ENCODE measurements at places on chromosomes 2 and 18. TPM values are rescaled to one million over a fixed set of nuclear protein-coding genes. Genes with fewer than 3 reads are reported as not detected.
A peak's percentile ranks its signal among the peaks of the same experiment; 100 is the strongest.

DNA sequence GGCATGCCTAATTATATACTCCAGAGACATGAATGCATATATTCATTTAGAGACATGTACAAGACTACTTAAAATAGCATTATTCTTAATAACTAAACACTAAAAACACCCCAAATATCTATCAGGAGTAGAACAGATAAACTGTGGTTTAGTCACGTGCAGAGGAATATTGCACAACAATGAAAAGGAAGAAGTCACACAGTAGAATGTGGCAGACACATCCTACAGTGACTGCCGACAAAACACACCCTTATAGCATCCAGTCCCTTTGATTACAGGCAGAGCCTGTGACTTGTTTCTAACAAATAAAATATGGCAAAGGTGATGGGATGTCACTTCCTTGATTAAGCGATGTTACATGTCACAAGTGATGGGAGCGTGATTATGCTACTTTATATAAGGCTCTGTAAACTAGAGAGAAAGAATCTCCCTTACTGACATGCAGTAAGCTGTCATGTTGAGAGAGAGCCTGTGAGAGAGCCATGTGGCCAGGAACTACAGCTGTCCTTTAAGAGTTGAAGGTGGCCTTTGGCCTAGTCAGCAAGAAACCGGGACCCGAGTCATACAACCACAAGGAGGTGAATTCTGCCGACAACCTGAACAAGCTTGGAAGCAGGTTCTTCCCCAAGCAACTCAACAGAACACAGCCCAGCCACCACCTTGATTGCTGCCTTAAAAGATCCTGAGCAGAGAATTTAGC lies 39.1 kb upstream of the LGALSL start:
- no peak for DNase-seq

Gene KCTD1
- not detected for polyA plus RNA-seq

GRCh38 chr2:109311771-109312170 lies 182.8 kb downstream of the SH3RF3 start:
- DNase-seq = no peak

Gene LTBP1
- 66.6 TPM for polyA plus RNA-seq

DNA sequence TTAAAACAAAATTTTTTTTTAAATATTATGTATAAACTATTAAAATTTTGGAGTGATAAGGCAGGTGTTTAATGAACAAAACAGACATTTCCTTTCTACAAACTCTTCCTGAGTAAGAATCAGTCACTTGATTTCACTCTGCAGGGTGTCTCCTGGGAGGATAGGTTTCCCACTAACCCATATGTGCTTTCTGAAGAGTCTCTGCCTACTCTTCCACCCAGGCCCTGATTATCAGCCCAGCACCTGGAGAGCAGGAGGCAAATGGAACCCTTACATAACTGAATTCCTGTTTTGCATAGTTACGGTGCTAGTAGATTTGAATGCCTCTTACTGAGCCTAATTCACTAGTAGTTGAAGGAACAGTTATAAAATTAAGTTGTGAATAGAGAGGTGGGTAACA lies 1718.6 kb downstream of the SUCLG1 start:
- DNase-seq = no peak

DNA sequence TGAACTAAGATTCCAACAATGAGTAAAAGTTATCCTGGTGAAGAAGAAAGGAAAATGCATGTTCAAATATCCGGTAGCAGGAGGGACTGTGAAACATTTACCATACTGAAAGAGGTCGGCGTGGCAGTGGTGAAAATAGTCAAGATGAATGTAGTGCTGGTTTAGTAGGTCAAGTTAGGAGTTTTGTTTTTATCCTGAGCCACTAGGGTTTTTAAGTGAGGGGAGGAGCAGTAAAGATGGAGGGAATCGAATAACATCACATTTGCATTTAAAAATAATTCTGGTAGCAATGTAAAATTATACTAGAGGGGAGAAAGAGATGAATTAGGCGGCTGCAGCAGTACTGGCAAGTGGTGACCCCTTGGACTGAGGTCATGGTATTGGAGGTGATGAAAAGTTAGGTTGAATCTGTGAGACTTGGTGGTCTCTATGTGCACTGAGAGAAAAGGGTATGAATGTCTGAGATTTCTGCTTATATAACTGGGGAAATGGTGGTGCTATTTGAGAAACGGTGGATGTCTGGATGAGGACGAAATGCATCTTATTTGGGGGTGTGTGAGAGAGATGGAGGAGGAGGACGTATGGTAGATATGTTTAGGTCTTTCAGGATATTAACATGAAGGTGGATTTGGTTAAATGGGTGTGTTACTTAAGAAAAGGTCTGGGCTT lies 5.9 kb downstream of the VAPA start:
- DNase-seq = no peak

Gene ACTG2
- not detected for polyA plus RNA-seq

GRCh38 chr2:86189782-86190416 lies 5.4 kb downstream of the IMMT start:
- DNase-seq = no peak

- DNase-seq = no peak
These were observed 57.1 kb upstream of the MSH6 start for GRCh38 chr2:47725808-47726207.

Gene DNAJC5G
- not detected for polyA plus RNA-seq

DNA sequence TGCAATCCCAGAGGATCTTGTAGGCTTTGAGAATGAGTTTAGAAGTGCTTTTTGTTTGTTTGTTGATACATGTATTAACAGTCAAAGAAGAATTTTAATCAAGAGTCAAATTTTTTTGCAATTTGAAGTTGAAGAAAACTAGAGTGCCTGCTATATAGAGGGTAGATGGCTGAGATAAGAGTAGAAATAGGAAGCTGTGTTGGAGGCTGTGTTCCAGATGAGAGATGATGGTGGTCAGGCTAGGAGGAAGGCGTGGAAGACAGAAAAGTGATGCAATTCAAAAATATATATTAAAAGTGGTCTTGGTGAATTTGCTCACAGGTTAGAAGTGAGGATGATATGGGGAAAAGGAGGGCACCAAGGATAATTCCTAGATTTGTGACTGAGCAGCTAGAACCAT lies 978.3 kb downstream of the BCL11A start:
- DNase-seq = no peak

DNA sequence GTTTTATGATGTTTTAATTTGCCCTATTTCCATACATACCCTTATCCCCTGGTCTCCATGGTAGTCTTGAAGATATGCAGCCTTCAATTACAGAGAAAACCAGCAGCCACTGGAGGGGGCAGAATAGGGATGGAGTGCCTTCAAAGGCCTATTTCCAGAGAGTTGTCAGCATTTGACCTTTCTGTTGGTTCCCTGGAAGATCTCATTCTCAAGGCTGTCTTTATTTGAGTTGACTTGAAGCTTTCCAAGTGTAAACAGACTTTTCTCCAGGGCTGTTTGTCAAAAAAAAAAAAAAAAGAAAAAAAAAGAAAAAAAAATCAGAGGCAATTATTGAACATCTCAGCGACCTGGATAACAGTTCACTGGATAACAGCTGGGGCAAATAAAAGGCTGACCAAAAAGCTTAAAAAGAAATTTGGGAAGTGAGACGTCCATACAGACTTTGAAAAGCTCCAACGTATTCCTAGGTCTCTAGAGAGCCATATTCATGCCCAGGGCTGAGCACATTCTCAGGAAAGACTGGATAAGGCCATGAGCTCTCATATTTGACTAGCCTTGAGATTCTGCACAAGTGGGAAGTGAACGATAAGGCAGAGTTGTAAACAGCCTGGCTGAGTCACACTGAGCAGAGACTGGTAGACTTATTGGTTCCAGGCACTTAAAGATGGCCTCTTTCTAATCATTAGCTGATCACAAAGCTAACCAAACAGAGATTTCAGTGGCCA lies 126.6 kb downstream of the VAPA start:
- DNase-seq = no peak

DNA sequence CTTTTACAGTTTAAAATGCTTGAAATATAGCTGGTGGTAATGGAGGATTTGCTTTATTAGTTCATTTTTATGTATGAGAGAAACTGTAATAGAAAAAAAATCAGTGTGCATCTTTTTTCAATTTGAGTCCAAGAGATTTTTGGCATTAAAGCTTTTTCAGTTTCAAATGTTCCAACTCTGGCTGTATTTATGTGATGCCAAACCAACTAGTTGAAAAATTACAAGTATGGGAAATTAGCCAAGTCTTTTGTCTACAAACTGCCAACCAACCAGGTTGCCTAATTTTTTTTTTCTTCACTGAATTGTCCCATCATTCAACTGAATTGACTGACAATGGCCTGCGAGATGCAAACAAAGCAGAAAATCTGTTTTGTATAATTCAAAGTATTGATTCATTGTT lies 95.7 kb downstream of the ICOS start:
- DNase-seq = no peak

DNA sequence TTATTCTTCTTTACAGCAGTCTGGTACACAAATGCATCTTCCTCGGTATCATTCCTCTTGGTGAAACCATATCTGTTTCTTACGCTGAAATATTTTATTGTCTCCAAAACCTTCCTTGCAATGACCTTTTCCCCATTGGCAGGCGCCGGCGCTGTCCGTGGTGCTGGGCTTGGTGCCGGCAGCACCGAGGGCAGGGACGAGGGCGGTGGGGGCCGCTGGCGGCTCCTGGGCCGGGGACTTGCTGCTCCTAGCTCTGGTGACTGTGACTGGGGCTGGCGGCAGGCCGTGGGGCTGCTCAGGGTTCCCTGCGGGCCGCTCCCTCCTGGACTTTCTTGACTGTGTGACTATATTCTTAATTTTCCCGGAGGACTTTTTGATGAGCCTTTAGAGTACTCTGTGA lies 72.5 kb downstream of the GPR39 start:
- DNase-seq = peak; percentile 5

Gene ITPRIPL1
- polyA plus RNA-seq = 3.2 TPM

DNA sequence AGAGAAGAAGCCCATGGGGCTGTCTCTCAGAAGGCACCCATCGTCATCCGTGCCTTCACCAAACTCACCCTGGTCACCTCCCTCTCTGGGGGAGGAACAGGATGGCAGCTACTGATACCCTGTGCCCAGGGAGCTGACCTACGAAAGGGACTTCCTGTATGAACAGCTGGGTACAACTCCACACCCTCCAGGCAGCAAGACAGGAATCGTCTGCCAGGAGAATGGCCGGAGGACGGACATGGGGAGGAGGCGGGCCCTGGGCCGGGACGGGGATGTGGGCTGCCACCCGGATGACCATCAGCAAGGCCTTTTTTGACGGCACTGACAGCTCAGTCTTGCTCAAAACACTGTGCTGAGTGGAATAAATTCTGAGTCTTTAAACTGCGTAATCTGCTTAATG lies 243.6 kb downstream of the HDAC4 start:
- no peak for DNase-seq

Gene LYPD6B
- not detected for polyA plus RNA-seq

GRCh38 chr2:233823731-233824121 lies 30.6 kb downstream of the HJURP start:
- no peak for DNase-seq
